ENCODE measurements at places on chromosomes 3 and 15.

GRCh38 chr3:52259035-52259434, 13.5 kb downstream of the PPM1M start:
- no peak for DNase-seq

DNA sequence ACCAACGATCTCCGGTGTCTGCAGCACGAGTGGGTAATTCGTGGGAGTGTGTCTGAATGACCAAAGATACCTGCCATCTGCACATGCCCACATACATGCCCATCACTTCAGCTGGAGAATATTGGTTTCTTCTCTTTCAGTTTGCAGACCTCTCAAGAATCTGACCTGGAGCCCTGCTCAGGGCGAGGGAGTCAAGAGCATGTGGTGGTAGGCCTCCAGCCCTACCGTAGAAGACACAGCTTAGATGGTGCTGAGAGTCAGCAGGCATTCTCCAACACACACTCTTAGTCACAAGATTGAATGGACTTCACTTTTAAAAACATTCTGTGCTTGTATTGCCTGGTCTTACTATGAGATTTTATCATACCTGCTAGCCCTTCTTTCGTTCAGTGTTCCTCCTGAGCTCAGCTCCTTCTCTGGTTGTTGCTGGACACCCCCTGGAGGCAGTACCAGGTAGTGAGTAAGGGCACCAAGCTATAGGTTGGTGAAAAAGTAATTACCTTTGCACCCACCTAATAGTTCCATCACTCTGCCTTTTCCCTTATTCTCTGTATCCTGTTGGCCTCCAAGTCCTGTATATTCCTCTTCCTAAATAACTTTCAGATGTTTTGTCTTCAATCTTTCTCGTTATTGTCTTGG, 252.0 kb downstream of the CACNA2D3 start:
- DNase-seq = peak; percentile 3

DNA sequence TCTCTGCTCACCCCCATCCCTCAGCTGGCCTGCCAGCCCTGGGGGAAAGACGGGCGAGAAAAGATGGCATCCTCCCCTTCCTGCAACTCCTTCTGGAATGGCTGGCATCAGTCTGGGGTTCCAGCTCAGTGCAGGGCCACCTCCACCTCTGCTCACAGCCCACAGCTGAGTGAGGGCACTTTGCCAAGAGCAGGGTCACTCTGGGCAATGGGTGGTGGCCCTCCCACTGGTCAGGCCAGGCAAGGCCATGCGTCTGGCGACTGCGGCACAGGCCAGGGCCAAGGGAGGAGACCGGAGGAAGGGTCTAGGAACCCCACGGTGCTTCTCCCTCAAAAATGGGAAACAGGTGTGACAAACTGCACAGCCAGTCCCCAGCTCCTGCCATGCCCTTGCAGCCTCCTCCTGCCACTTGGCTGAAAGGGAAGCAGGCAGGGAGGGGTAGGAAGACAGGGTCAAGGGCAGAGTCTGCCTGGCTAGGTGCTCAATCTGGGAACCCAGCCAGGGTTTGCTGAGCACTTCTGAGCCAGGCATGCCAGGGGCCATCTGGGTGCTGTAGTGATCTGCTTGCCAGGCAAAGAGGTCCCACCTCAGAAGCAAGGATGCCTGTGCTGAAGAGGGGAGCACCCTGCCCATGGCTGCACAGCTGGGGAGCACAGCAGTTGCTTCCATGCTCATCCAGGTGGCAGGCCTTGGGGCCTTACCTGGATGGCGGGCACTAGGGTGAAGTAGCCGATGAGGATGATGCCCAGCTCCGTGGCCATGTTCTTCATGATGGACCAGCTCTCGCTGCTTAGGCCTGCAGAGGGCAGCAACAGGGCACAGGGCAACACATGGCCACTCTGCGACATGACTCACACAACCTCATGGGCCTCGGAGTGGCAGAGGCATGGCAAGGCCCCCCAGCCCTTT, 41.2 kb downstream of the PTPN23 start:
- DNase-seq = no peak

DNA sequence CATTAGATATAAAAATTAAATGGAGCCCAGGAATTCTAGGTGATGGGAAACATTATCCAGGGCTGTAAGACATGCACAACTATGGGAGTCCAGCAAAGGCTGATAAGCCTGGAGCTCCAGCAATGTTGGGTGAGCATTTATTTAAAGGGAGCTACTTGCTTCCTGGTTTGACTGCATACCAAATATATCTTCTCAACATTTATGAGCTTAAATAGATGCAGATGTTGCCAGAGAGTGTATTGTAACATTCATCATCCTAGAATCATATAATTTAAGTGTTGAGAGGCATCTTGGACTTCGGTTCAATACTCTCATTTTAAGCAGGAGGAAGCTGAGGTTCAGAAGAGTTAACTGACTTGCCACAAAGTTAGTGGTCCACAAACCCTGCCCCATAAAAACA, 12.2 kb upstream of the POLR2M start:
- DNase-seq = no peak

DNA sequence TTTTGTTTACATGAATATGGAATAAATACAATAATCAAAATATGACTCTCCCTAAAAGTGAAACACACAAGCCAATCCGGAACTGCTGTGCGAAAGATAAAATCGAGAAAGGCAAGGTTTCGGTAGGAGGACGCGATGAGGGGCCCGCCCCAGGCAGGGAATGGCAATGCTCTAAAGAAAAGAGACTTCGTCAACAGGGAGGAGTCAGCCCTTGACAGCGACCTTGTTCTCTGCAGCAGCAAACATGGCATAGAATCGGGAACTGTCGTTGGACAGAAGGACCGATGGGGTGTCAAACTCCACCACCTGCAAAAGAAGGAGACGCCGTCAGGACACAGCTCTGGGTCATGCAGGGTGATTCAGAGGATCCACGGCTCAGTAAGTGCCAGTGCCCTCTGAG, 36.4 kb upstream of the PARL start:
- no peak for DNase-seq

GRCh38 chr3:141454054-141454453, 32.8 kb upstream of the RASA2 start:
- DNase-seq = no peak

DNA sequence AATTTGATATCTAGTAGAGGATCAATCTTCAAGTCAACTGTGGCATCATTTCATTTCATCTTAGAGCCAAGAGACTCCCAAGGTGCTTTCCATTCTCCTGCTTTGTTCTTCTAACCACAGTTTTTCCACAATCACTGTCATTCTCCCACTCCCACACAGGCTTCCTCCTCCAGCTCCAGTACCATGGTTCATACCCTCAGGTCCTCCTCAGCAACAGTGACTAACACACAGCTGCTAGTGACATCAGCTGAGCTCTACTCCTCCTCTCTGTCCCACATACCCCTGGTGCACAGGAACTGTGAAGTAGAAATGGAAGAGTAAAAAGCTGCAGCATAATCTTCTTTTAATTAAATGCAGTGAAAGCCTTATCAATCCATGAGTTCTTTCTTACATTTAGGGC, 200.2 kb upstream of the DPH6 start:
- DNase-seq = no peak

- DNase-seq = no peak
Measured at GRCh38 chr15:76184650-76185035, 124.9 kb downstream of the TMEM266 start.

GRCh38 chr15:48802867-48803266, 8.0 kb downstream of the CEP152 start:
- DNase-seq = no peak

GRCh38 chr15:51377038-51377786, 35.8 kb downstream of the GLDN start:
- no peak for DNase-seq

DNA sequence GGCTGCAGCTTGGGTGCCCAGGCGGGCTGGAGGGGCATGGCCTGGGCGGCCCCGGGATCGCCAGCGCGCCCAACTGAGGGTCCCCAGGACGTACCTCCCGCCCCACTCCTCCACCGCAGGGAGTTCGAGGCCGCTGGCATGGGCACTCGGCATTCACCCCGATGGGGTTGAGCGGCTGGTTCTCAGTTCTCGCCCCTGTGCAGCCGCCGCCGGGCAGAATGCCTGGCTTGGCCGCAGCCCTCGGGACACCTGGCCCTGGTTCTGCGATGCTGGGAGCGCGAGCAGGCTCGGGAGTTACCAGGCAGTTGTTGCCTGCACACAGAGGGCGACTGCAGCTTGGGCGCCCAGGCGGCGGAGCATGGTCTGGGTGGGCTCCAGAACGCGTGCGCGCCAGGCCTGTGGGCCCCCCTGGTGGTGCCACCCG, 121.4 kb downstream of the LMLN start:
- no peak for DNase-seq

- no peak for DNase-seq
Measured at GRCh38 chr3:138854204-138854603, 19.5 kb upstream of the PIK3CB start.
